ENCODE measurements at places on chromosomes 5 and 9.

DNA sequence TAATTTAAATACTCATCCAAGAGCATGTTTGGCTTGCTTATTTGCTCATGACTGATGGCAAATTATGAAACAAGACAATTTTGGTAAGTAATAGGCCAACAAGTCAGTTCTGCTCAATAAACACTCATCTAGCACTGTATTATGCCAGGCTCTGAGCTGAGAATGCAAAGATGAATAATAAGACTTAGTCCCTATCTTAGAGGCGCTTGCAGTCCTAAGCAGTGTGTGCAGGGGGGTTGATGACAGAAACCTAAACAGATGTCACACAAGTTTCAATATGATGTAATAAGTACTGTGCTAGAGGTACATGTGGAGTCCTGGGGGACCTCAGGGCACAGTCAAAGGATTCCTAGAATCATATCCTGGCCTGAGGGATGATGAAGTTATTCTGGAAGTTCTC is 287.6 kb upstream of the ADRA1B start:
- DNase-seq = no peak

GRCh38 chr5:14342306-14342705 is 199.2 kb downstream of the TRIO start:
- DNase-seq = no peak

DNA sequence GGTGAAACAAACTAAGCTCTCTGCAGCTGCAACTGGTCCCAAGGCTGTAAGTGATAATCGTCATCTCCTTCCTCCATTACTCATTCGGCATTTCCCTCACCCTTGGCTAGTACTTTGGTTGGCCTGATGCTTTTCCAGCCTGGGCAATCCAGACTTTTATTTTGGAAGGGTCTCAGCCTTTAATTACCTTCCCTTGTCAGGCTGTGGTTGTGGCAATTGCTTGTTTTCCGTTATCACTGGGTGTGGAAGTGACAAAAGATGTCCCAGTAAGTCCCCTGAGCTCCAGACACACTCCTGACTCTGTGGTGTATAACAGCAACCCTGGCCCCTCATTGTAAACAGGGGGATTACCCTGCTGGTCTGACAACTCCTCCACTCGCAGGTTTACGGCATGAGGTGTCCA is 6.3 kb upstream of the FAF2 start:
- no peak for DNase-seq

GRCh38 chr5:32539981-32540845 is 45.1 kb upstream of the SUB1 start:
- no peak for DNase-seq

- no peak for DNase-seq
Measured at GRCh38 chr5:73149540-73149939, 23.5 kb upstream of the TMEM174 start.

DNA sequence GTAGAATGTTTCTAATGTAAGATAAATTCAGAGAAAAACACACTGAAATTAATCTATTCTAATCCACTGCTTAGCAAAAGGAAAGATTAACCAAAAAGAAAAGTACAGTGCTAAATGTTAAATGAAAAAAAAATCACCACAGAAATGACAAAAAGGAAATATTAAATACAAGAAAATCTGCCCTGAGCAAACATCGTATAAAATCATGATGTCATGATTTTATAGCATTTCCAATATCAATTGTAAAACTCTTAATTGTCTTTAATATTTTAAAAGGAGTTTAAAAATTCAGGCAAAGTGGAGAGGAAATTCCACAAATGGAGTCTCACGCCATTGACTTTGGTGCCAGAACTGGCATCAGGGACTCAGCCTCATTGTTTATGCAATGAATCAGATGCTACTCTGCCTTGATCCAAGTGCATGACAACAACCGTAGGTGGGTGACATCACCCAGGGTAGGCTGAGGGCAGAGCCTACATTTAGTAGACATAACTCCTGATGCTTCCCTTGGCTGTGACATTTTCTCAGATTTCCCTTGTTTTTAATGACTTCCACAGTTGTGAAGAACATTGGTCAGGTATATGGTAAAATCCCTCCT is 696.8 kb downstream of the SEMA5A start:
- DNase-seq = no peak

- DNase-seq = no peak
Measured at GRCh38 chr5:176418251-176418650, 1.9 kb upstream of the CLTB start.

- no peak for DNase-seq
Measured at GRCh38 chr9:21580636-21581378, 98.7 kb upstream of the IFNE start.

DNA sequence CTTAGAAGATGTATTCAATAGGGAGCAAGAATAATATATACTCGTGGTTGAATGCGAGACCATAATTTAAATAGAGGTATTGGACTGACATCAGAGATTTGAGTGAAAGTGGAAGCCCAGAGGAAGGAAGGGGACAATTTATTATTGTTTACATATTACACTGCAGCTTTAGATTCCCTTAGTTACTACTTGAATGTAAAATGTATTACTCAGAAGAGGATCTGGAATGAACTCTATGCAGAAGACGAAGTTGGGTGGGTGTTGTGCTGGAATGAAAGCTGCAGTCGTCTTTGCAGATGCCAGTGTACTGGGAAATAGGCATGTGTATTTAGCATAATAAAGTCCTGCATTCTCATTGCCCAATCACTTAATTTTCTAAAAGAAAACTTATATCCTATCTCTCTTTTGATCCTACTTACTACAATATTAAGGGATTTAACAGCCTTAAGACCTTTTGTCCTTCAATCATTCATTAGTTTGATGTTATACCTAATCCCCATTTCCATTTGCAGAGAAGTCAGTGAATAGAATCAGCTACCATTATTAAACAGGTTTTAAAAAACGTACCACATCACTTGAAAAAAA is 570.7 kb upstream of the WWC1 start:
- no peak for DNase-seq

DNA sequence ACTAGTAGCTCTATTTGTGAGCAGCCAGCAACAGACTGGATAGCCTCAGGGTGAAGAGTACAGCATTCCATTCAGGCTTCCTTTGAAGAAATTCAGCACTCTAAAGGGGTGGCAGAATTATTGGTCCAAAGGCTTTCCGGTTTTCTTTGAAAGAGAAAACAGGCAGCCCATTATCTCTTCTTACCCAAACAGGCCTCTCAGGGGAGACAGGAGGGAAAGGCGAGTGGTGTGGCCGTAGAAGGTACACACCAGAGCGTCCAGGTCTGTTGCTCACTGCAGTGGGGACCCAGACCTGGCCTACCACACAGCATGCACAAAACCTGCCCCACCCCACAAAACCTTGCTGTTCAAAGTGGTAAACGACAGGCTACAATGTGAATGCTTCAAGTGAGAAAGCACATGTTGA is 83.3 kb downstream of the ZNF608 start:
- DNase-seq = no peak

DNA sequence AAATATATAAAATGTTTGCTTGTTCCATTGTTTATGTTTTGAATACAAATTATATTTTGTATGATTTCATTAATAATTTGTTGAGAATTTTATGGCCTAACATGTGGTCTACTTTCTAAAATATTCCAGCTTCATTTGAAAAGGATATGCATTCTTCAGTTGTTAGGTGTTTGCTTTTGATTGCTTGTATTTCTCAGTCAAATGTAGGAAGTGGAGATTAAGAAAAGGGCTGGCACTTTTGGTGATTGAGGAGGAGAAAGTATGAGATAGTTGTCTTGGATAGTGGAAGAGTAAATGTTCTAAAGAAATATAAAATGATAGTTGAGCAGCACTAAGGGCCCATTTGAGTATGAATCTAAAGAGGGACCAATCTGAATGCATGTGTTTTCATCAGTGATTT is 23.1 kb downstream of the JAK2 start:
- no peak for DNase-seq

DNA sequence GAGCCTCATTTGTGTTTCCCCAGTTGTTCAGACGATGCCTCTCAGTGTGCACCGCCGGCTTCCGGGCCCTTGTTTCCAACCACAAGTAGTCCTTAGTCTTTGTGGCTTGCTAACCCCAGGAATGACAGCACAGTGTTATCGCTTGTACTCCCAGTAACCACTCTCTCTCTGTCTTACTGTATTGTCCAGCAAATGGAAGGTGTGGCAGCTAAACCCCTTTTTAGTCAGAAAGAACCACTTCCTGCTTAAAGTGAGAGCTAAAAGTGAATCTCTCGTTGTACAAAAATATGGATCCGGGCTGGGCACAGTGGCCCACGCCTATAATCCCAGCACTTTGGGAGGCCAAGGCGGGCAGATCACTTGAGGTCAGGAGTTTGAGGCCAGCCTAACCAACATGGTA is 61.3 kb downstream of the ENC1 start:
- DNase-seq = peak; percentile 24

DNA sequence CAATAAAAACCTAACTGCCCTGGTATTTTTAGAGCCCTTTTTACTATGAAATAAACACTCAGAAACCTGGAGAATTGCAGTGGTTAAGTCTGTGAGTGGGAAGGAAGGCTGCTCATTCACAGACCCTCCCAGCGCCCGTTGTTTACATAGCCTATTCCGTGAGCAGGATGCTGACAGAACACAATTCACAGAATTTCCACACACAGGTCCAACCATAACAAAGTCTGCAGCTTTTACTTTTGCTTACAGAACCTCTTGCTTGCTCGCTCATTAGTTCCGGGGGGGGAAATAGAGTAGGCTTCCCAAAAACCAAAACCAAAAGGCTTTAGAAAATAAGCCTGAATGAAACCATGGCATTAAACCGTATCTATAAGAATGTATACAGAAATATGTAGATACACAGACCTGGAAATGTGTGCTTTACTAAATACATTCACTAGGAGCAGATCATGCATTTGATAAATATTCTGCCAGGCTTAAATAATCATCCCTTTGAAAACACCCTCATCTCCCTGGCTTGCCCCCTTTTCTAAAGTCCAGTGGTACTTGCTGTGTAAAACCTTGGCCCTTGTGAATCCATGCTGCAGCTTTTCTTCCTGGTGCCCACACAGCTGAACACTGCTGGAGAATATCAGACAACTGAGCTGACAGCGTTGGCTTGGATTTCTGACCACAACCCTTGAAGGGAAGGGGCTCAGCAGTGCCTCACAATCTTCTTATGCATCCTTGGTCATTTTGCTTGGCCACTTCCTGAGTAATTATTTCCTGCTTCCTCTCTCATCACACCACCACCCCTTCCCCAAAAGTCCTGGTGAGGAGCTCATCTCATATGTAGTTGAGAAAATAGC is 128.0 kb downstream of the FANCC start:
- DNase-seq = no peak

GRCh38 chr5:131649161-131649560 is 14.1 kb upstream of the RAPGEF6 start:
- no peak for DNase-seq

GRCh38 chr5:117615226-117615625 is 1040.6 kb upstream of the SEMA6A start:
- no peak for DNase-seq

DNA sequence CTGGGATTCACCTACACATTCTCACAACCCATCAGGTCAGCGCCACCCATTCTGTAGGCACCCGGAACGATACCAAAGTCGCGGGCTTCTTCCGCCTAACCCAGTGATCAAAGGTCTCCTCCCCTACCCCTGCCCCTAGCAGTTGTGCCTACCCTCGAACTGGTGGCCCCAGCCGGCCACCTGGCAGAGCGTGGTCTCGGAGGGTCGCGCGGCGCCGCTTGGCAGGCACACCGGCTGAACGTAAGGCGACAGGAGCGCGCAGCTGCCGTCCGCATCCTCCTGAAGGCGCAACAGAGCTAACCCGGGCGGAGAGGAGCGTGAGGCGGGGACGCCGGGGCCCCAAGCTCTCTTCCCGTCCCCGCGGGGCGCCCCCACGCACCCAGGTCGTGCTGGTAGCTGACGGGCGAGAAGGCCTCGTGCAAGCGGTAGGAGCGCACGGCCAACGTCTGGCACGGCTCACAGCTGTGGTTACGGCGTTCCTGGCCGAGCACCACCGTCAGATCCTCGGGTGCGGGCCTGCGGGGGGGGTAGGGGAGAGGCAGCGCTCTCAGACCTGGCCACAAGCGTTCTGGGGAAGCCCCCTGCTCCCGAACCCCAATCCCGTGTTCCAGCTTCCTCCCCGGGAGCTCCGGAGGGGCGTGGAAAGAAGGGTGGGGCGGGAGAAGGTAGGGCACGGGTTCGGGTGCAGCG is 2.8 kb upstream of the PFN3 start:
- peak; percentile 53 for DNase-seq

GRCh38 chr5:14068136-14068535 is 75.0 kb upstream of the TRIO start:
- no peak for DNase-seq

DNA sequence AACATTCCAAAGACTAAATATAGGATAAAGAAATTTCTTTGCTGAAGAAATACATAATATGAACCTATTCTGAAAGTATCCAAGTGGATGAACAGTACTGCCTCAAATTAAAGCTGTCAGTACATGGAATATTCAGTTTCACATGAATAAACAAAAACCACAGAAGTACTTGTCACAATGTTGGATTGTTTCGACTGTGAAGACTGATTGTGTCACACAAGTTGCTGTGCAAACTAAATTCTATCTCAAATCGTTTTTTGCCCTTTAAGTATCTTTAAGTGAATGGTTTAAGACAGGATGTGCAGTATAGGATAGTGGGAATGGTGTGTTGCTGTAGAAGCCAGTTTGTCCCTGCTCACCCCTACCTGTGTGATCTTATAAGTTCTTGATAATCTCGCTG is 137.4 kb upstream of the OTULINL start:
- no peak for DNase-seq

GRCh38 chr5:148972974-148973374 is 89.9 kb downstream of the SH3TC2 start:
- no peak for DNase-seq

GRCh38 chr9:72300873-72301272 is 64.1 kb downstream of the ZFAND5 start:
- no peak for DNase-seq

GRCh38 chr5:36305571-36306326 is 4.0 kb upstream of the RANBP3L start:
- DNase-seq = no peak

- no peak for DNase-seq
Measured at GRCh38 chr5:175738602-175739133, 80.8 kb downstream of the HRH2 start.

GRCh38 chr5:15719784-15720183 is 219.8 kb downstream of the FBXL7 start:
- DNase-seq = no peak

GRCh38 chr9:131668439-131669268 is 71.2 kb downstream of the RAPGEF1 start:
- peak; percentile 72 for DNase-seq

- no peak for DNase-seq
Measured at GRCh38 chr5:179406031-179406961, 61.0 kb upstream of the ADAMTS2 start.

GRCh38 chr9:16867576-16868311 is 2.7 kb downstream of the BNC2 start:
- no peak for DNase-seq

DNA sequence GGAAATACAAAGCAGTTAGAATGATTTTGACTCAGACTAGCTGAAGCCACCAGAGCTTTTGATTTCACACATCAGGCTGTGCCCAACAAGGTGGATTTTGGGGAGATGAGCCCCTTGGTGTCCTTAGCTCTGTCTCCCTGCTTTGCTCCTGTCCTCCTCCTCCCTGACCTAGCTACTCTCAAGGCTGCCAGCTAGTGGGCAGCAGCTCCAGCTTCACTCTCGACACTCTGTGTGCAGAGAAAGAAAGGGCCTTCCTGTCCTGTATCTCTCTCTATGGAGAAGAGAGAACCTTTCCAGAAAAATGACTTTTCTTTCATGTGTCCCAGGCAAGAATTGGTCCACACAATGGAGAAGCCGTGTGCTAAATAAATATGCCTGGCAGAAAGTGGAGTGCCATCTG is 446.2 kb downstream of the SEMA5A start:
- DNase-seq = no peak

GRCh38 chr9:6764523-6764922 is 6.8 kb downstream of the KDM4C start:
- no peak for DNase-seq
